ENCODE measurements at places on chromosomes 7 and 10. TPM values are rescaled to one million over a fixed set of nuclear protein-coding genes. Genes with fewer than 3 reads are reported as not detected.

DNA sequence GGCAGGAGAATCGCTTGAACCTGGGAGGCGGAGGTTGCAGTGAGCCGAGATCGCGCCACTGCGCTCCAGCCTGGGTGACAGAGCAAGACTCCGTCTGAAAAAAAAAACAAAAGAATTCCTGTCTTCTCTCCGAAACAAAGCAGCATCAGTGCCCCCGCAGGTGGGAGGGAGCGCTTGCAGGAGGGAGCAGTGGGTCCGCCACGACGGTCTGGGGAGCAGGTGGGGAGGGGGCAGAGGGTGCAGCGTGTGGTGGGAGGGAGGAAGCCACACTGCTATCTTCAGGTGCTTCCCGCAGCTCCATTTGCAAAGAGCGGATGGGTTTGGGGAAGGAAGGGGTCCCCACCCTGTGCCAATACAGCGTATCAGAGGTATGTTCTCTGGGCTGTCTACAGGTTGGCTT is 31.7 kb downstream of the LIMK1 start:
- no peak for DNase-seq

GRCh38 chr10:98425511-98426352 is 10.8 kb upstream of the PYROXD2 start:
- no peak for DNase-seq

GRCh38 chr10:74012480-74012879 is 14.6 kb downstream of the VCL start:
- no peak for DNase-seq

Gene MRPL32
- 118 TPM for polyA plus RNA-seq

Gene STARD3NL
- 74.0 TPM for polyA plus RNA-seq

DNA sequence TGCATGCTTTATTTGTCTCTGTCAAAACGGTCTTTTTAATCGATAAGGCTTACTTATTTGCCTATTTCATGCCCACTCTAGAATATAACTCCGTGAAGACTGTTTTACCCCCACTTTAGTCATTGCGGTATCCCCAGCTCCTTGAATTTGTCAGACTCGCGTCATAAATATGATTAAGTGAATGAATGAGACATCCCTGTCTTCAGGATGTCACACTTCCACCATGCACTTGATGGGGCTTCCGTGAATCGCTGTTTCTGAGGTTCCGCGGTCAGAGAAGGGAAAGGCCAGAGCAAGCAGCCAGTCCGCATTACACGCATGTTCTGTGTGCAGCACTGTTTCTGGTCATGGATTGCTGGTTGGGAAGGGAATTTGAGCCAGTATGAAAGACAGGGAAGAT is 138.8 kb downstream of the CELF2 start:
- DNase-seq = no peak

Gene TLX1
- 0.07 TPM for polyA plus RNA-seq

Gene UBTD1
- polyA plus RNA-seq = 6.6 TPM

DNA sequence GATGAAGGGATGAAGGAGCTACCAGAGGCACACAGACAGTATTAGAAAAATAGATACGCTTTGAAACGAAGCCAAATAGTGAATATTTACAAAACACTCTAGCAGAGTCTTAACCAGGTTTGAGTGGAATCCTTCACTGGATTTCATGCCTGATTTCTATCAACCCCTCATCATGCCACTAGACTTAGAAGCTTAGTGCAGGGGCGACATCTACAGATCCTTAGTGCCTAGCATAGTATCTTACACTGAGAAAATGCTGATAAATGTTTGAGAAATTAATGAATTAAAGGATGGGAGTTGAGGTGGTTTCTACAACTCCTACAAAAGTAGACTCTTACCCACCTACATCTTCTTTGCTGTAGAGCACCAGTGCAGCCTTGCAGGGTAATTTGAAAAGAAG is 54.7 kb upstream of the CCNJ start:
- DNase-seq = no peak

All from right renal cortex interstitium (tissue), 3 donors.